CD4-positive, alpha-beta T cell treated with Interleukin-6 at 100 ng/mL for 8 hours (primary cell): ENCODE measurements at places on chromosomes 4 and X.

DNA sequence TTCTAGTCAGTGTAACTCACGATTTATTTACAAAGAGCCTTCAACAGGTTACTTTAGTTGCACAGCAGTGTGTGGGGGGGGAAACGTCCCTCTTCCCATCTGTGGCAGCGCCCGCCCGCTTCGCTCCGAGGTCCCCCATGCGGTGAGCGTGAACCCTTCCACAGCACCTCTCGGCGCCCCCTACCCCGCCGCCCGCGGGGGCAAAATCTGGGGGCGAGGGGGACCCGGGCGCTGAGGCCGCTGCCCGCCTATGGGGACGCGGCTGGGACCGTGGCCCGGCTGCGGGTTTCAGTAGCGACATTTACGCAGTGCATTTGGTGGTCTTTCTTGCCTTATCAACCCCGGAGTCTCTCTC, 6.4 kb downstream of the NKX6-1 start:
- no peak for DNase-seq

- peak; percentile 12 for DNase-seq
Measured at GRCh38 chr4:139665690-139666529, at the start of gene MGST2. Gene MGST2, plus strand, starts transcription at chr4:139665819. Its CDS starts 201 bp downstream, at chr4:139666020.

- DNase-seq, result no peak
Measured at GRCh38 chrX:30219372-30219771, 4.0 kb downstream of the MAGEB2 start.

GRCh38 chrX:139158256-139158655, 372.3 kb upstream of the F9 start:
- DNase-seq, result no peak

GRCh38 chr4:133147921-133148689, 989 bp upstream of the PCDH10 start:
- no peak for DNase-seq

DNA sequence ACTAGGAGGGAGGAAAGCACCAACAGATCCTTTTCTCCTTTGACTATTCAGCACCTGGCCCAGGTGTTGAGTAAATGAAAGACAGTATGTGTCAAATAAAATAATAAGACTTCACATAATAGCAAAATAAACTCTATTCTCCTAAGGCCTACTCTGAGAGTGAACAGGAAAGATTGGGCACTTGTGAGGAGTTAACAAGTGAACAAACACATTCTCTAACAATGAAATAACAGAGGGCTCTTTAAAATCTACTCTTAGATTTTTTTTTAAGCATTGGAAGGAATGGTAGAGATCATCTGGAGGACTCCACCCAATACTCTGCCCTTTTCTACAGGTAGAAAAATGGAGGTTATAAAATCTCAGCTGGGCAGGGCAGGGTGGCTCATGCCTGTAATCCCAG, 39.1 kb upstream of the NOCT start:
- no peak for DNase-seq

GRCh38 chrX:153864561-153865320, 21.2 kb downstream of the L1CAM start:
- DNase-seq, result no peak

- DNase-seq, result no peak
Measured at GRCh38 chrX:34487364-34487763, 169.7 kb downstream of the TMEM47 start.

GRCh38 chr4:38949411-38950051, 81.9 kb downstream of the FAM114A1 start:
- DNase-seq, result peak; percentile 41

- DNase-seq, result no peak
Measured at GRCh38 chr4:176902710-176903323, 110.1 kb upstream of the VEGFC start.

GRCh38 chrX:65674204-65674893, 6.9 kb downstream of the MSN start:
- peak; percentile 34 for DNase-seq

DNA sequence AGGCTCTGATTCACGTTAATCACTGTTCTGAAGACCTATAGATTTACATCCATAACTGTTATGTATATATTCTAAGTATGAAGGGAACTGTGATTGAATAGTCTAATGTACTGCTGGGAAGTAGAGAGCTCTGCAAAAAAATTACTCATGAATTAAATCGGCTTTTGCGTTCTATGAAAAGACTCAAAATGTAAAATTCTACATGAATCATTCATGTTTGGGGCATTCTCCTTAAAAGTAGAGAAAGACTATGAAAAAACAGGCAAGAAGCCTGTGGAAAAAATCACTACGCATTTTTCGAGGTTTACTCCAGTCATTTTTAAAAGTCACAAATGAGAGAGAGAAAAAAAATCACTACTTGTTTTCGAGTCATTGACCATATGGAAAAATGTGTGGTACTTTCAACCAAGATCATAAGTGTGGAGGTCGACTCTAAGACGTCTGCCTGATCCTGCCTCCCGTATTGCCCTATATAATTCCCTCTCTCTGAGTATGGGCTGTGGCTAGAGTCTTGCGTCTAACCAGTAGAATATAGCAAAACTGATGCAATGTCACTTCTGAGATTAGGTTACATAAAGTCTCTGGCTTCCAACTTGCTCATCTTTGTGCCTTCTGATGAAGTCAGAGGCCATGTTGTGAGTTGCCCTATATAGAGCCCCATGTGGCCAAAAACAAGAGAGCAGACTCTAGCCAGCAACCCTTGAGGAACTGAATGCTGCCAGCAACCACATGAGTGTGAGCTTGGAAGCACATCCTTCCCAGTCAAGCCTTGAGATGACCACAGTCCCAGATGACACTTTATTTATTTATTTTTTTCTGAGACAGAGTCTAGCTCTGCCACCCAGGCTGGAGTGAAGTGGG, 32.1 kb upstream of the VEGFD start:
- no peak for DNase-seq

DNA sequence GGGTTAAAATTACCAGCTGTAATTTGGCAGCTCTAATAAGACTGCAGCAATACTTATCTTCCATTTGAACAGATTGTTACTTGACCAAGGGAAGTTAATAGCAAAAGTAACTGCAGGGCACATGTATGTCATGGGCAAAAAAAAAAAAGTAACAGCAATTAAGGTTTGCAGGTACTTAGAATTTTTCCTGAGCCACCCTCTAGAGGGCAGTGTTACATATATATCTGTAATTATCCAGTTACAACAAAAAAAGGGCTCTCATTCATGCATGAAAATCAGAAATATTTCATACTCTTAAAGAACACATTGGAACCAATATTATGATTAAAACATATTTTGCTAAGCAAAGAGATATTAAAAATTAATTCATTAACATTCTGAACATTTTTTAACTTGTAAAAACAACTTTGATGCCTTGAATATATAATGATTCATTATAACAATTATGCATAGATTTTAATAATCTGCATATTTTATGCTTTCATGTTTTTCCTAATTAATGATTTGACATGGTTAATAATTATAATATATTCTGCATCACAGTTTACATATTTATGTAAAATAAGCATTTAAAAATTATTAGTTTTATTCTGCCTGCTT, 25.1 kb downstream of the XIAP start:
- peak; percentile 54 for DNase-seq

- no peak for DNase-seq
Measured at GRCh38 chr4:61493470-61493869, 293.3 kb downstream of the ADGRL3 start.

GRCh38 chr4:89823416-89823815, 13.5 kb downstream of the SNCA start:
- DNase-seq, result no peak

- no peak for DNase-seq
Measured at GRCh38 chr4:155321006-155321405, 55.8 kb downstream of the MAP9 start.

DNA sequence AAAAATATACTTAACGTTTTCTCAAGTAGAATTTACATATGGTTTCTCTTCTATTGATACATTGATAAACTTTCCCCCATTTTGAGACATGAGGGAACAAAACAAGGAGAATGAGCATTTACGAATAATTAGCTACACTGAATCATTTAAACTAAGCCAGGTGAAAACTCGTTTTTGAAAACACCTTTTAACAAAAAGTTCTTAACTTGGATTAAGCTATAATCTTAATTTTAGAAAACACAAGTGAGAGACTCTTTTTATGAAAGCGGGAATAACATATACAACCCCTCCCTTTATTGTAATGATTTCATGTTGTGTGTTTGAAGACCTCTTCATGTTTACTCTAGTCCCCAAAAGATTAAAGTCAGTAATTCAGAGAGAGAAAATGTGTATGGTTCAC, 20.1 kb downstream of the PDLIM3 start:
- no peak for DNase-seq

DNA sequence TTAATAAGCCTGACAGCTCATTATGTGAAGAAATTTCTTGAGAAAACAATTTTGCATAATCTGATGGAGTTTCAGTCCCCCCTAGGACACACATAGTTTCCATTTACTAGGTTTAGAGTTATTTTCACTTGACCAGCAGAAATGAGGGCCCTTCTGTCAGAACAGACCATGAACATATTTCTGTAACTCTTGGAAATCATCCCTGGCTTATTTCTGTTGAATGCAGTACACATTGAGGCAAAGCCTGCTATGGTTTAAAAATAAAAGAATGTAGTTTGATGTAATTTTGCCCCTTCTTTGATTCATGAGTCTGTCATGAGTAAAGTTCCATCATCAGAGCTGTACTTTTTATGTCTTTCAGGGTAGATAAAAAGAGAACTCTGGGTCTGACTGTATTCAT, 104.6 kb upstream of the ETNPPL start:
- no peak for DNase-seq

DNA sequence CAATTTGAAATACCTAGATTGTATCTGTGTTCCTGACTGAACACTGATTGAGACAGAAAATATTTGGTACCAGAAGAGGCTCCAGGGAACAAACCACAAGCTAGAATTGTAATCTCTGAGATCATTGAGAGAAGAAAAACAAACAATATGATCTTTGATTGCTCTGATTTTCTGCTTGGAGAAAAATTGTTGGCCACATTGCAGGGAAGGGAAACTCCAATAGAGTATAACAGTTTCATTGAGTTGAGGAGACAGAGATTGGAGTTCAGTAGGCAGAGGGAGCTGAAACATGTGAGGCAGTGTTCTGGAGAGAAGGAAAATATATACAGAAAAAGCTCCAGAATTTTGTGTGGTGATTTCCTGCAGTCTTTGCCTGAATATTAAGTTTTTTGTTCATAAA, 158.2 kb downstream of the C4orf33 start:
- no peak for DNase-seq

DNA sequence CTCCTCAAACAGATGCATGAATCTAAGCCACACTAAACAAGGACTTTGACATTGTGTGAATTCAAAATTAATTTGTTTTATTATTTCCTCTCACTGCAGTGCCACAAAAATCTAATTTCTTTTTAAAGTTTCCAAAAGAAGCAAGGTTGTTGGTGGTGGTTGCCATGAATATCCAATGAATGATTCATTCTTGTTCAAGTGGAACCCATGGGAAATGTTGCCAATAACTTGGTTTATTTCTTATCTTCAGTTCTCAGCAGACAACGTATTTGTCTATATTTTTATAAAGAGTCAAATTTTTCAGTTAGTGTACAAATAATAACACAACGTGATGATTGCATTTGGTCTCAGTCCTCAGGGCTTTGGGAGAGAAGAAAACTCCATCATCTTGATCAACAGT, 309.4 kb upstream of the NOCT start:
- DNase-seq, result no peak

DNA sequence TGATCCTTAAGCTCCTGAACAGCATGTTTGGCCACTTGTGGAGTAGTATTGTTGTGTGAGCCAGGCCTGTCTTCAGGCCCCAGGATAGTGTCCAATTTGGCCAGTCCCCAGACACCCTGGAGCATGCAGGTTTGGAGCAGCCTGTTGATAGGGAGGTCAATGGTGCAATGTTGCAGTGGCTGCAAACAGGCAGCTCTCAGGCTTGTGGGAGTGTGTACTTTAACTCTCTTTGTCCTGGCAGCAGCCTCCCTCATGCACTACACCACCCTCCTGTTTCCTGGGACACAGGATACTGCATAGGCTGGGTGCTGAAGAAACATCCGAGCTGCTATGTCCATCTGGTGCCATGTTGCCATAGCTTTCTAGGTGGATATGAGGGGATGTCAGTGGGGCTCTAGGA, 24.0 kb downstream of the TECRL start:
- no peak for DNase-seq

DNA sequence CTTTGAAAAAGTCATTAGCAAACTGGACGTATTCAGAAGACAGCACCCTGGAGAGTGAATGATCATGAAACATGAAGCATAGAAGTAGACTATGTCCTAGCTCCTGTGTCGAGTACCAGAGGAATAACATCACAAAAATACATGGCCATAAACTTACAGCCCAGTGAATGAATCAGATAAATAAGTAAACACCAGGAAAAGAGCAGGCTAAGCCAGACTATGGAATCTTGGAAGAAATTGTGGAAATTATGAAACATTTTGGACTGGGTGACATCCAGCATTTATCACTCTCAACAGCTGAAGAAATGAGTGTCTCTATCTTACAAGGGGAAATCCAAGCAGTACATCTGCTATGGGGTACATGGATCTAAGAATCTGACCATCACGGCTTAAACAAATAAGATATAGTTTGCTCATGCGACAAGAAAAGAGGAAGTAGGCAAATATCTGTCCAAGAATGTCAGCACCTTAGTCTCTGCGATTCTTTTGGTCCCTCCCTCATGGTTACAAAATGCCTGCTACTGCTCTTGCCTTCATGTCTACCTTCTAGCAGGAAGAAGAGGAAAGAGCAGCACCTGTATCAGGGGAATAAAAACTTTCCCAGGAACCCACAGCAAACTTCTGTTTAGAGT, 481.5 kb downstream of the BCOR start:
- no peak for DNase-seq

DNA sequence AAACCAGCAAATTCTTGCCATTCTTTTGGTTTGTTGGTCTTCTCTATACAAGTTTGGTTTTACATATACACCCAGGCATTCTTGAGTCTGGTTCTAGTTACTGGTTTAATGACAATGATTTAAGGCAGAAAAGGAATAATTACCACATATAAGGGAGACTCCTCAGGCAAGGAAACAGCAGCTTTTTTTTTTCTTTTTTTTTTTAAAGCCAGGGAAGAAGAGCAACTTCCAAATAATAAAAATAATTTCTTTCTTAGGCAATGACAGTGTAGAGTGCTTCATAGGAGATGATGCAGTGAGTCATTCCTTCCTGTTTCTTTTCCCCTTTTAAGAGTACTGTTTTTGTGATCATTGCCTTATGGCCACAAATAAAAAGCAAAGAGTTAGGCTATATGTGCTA, 289.7 kb downstream of the DKK2 start:
- no peak for DNase-seq

GRCh38 chr4:69894186-69894585, 34.2 kb upstream of the SULT1E1 start:
- no peak for DNase-seq

DNA sequence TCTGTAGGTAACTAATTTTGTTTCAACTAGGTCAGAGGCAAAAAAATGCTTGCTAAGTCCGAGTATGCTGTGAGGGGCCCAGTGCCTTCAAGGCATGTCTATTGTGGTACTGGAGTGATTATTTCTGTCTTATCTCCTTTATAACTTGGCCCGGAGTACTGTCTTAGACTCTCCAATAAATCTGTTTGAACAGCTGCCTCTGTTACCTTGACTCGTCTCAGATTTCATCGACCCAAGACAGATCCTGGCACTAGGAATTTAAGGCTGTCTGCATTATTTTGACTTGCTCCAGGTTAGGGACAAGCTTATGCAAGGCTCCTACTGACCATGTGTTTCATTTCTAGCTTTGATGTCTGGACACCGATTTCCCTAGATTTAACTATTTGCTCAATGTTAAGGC, 41.1 kb upstream of the NKAP start:
- DNase-seq, result no peak
